Calu3 (cell line): ENCODE measurements at places on chromosomes 3 and 15.

GRCh38 chr3:135040321-135041240 lies 245.5 kb downstream of the EPHB1 start:
- DNase-seq, result no peak

GRCh38 chr15:84151205-84151931 lies 84.2 kb upstream of the GOLGA6L4 start:
- DNase-seq, result no peak

DNA sequence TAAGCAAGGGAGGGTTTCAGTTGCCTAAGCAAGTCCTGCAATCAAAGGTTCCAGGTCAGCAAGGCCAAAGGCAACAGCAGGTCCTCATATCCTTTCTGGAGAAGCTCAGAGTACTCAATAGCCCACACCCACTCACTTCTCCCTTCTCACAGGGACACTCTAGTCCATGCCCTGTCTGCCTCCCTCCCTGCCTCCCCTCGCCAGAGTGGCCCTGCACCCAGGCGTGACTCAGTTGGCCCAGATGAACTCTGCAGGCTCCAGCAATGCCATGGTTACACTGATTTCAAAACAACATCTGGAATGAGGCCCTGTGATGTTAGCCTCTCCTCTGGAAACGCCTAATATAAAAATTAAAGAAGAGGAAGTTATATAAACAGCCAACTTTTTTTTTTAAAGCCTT lies 32.9 kb downstream of the IL16 start:
- no peak for DNase-seq

- DNase-seq, result no peak
Observed at GRCh38 chr3:187919544-187919943, 174.3 kb upstream of the BCL6 start.

GRCh38 chr3:46892285-46893145 lies 15.0 kb downstream of the PTH1R start:
- peak; percentile 71 for DNase-seq
